ENCODE measurements at places on chromosomes 11 and 22. TPM values are rescaled to one million over a fixed set of nuclear protein-coding genes. Genes with fewer than 3 reads are reported as not detected.

GRCh38 chr11:70153133-70153727 lies 49.9 kb upstream of the FADD start:
- no peak for DNase-seq

- no peak for DNase-seq
Observed at GRCh38 chr11:69423611-69424385, 57.7 kb upstream of the LINC01488 start.

DNA sequence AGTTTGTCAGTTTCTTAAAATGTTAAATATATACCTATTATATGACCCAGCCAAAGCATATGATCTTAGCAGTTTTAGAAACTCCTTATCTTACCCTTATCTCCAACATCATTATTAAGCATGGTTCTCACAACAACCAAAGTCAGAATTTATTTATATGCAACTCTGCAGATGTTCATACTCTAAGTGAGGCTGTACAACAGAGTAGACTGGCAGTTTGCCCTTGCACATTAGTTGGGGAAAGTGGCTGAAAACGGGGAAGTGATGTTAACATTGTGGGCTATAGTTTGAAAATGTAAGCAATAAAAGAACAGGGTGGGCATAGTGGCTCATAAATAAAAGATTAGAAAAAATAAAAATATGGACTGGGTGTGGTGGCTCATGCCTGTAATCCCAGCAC lies 49.7 kb downstream of the ATG16L2 start:
- no peak for DNase-seq

DNA sequence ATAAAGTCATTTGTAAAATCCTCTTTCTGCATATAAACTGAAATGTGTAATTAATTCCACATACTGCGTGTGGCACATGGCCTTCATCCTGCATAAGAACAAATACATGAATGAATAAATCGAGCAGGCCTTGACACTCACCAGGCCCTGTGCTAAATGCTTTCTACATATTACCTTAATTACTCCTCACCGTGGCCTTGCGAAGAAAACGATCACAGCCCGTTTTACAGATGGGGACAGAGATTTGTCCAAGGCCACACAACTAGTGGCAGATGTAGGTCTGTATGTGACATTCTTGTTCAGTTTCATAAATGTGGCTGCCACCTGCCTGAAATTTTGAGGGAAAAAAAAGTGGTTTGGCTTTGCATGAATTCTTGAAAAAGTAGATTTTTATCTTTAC lies 5.8 kb upstream of the CCND1 start:
- DNase-seq = peak; percentile 76

DNA sequence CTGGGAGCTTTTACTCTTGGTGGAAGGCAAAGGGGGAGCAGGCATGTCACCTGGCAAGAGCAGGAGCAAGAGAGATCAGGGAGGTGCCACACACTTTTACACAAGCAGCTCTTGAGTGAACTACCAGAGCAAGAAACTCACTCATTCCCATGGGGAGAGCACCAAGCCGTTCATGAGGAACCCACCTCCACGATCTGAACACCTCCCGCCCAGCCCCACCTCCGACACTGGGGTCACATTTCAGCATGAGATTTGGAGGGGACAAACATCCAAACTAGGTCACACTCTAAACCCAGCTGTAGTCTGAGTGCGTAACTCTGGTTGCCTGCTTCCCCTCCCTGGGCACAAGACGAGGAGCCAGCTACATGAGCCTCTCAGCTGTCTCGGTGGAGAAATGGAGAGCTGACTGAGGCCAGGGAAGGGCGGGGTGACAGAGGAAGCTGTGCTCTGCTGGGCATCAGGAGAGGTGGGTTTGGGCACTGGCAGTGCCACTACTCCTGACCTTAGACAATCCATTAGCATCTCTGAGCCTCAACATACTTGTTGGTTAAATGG lies 134.6 kb downstream of the PKNOX2 start:
- no peak for DNase-seq

DNA sequence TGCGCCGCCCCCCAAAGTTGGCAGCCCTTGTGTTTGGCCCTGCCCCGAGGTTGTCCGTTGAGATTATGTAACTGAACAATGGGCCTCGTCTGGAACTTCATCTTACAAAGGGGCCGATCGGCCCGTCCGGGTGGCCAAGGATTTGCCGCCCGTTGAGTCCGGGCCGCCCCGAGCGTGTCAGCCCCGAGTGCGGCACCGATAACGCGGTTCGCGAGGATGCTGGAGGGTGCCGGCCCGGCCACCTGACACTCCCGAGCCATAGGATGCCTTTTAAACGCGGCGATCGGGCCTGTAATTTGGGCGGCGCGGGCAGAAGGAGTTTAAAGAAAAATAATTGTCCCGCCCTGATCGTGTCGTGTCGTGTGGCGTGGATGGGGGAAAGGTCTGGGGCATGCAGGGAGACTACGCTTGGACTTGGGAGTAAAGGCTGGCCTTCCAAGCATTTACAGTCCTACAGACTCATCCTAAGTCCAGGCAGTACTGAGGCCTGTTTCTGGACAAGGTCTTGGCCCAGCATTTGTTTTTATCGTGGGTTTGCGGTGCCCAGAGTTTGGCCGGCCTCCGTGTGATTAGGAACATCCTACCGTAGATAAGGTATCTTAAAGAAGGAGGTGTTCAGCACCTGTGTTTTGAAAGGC lies 1.3 kb downstream of the WEE1 start:
- DNase-seq = no peak

- DNase-seq = no peak
Observed at GRCh38 chr11:90512846-90513245, 290.0 kb upstream of the CHORDC1 start.

Gene MIOX
- total RNA-seq = not detected

Gene OR5B21
- total RNA-seq = not detected

Gene KRTAP5-4
- total RNA-seq = 0.79 TPM

Gene ATP6V1E1
- total RNA-seq = 70.4 TPM

Gene GRM5
- 0.20 TPM for total RNA-seq

Gene RABL2B
- total RNA-seq = 8.7 TPM

Gene POU2AF3
- total RNA-seq = 1.4 TPM

Gene OR52A1
- total RNA-seq = not detected

Data from skin of body (tissue), 3 donors.